Stimulated activated CD8-positive, alpha-beta memory T cell treated with anti-CD3 and anti-CD28 coated beads, Interleukin-7, amount 100 ng/mL, for 24 hours (primary cell): ENCODE measurements at places on chromosomes 1 and 21.

- DNase-seq, result no peak
Observed at GRCh38 chr1:193069748-193070385, 10.5 kb downstream of the RO60 start.

DNA sequence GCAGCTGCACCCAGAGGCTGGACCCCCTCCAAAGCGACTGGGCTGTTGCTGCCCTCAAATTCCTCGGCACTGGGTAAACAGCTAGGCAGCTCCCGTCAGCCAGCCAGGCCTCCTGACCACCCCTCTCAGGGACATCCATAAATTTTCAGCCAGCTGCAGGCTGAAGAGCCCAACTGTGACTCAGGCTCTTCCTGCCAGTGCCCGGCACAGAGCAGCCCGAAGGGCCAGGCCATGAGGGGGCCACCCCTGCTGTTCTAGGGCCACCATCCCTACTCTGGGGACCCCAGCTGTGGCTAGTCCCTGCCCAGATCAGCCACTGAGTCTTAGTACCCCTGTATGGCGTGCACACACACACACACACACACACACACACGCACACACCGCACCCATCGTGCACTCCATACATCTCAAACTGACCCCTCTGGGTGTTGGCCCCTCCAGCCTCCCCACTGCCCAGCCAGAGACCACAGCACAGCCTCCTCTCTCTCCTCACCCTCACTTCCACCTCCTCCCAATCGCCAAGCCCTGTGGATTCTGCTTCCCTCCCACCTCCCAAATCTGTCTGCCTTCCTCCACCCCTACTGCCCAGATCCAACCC lies 6.2 kb upstream of the LAPTM5 start:
- DNase-seq, result no peak

DNA sequence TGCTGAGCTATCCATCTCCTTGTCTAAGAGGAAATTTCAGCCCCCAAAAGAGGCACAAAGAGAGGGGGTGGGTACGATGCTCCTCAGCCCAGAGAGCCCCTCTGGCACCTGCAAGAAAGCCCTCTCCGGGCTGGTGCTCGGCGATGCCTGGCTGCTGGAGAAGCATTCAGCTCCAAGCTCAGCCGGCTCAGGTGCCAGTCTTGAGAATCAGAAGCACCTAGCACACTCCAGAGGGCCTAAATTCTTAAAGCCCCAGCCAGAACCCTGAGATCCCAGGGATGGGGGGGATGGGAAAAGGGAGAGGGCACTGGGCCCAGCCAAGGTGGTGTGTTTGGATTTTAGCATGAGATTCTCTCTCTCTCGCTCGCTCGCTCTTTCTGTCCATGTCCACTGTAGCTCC lies 2.9 kb downstream of the GRIK3 start:
- no peak for DNase-seq

DNA sequence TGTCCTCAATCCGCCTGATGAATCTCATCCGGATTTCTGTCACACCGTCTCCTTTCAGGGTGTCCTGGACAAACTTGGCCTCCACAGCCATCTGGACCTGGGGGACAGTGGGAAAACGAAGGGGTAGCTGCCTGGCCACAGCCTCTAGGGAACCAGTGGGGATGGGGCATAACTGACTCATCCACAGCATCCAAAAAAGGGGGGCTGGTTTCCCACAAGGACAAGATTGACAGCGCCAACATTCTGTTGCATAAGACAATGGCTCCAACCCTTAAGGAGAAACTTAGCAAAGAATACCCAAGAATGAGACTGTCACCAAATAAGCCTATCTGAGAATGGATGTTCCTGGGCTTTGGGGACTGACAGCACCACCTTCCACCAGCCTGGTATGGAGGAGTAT lies 12.1 kb downstream of the TRAPPC3 start:
- DNase-seq, result no peak

- no peak for DNase-seq
Observed at GRCh38 chr1:84998642-84999280, 1.8 kb upstream of the MCOLN2 start.

- no peak for DNase-seq
Observed at GRCh38 chr1:3676581-3677470, 24.5 kb downstream of the TP73 start.

DNA sequence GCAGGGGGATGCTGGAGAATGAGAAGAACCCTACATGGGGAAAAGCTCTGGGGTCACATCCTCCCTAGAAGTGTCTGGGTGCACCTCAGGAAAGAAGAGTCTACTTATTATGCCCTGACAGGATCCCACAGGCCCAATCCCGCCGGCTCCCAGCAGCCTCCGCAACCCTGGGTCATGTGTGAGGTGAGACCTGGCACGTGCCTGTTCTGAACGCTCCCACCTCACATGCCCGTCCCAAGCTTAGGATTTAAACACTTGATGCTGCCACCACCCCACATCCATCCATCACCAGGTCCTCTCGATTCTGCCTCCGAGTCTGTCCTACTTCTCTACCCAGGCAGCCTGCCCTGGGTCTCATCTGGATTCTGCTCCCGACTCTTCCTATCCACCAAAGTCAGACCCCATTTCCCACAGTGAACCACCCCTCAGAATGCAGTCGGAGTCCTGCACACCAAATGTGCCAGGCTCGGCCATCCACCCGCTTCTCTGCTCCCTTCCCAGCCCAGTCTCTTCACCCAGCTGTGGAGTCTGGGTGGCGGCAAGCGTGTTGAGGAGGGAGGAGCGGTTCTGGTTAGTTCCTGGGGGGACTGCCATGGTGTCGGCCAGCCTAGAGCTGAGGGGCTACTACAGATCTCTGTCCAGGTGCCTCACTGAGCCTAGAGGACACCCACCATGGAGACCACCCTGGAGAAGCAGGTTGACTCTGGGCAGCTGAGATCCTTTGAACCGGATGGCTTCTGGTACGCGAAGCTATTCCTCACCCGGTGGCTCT lies 23.9 kb downstream of the SLC2A1 start:
- DNase-seq, result no peak

- DNase-seq, result no peak
Observed at GRCh38 chr21:41000838-41001237, 153.9 kb upstream of the DSCAM start.
